ENCODE measurements at places on chromosomes 11 and 22.

DNA sequence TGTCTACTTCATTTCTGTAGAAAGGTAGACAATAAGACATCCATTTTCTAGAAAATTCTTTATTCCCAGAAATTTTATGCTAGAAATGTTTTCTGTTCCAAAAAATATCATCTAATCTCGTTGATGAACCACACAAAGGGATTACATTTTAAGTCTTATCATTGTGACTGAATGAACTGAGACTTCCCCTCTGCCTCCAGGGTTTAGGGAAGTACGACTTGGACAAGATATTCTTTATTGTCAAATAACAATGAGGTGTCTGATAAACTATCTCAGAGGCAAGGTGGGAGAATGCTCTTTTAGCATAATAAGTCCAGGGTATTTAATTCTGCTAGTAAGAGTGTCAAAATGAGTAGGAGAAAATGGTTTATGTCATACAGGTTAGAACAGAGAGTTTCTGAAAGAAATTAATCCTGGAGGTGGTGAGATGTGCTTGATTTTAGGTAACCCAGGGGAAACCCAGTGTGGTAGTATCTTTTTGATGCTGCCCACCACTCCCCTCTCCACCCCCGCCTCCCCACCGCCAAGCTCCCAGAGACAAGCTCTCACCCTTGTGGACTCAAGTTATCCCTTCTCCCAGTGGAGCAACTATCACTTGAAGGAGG lies 100.6 kb downstream of the CD44 start:
- no peak for DNase-seq

GRCh38 chr11:94170953-94171352 lies 42.3 kb downstream of the PANX1 start:
- no peak for DNase-seq

- no peak for DNase-seq
Measured at GRCh38 chr22:22959147-22959827, 71.7 kb downstream of the IGLL5 start.

DNA sequence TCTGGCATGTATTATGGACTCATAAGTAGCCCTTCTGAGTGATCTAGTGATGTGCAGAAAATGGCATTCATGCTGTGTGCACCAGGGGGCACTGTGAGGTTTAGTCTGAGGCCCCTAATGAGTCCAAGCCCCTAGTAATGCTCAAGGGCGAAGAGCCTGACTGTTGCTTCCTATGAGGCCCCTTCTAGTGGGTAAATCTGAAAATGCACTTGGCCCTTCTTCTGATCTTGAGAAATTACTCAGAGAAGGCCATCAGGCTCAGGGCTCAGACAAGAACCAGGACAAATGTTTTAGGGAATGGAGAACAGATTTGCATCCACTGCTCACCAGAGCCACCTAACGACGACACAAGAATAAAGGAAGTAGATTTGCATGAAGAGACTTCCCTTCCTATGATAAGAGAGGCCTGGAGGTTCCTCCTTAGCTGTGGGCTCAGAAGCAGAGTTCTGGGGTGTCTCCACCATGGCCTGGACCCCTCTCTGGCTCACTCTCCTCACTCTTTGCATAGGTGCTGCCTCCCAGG lies 75.8 kb downstream of the GGTLC2 start:
- DNase-seq, result peak; percentile 33

- DNase-seq, result no peak
Measured at GRCh38 chr22:45608763-45609180, 62.9 kb upstream of the ATXN10 start.

- no peak for DNase-seq
Measured at GRCh38 chr11:109785714-109786113, 307.5 kb upstream of the ZC3H12C start.

Measured in T-helper 1 cell (primary cell).